ENCODE measurements at places on chromosomes 12 and 14. TPM values are rescaled to one million over a fixed set of nuclear protein-coding genes. Genes with fewer than 3 reads are reported as not detected.

VDR gene
- total RNA-seq = 3.3 TPM

ANKS1B gene
- 0.63 TPM for total RNA-seq

SPTB gene
- 0.86 TPM for total RNA-seq

DCN gene
- total RNA-seq = not detected

GPR65 gene
- total RNA-seq = not detected

TXNDC16 gene
- total RNA-seq = 0.97 TPM

BCL11B gene
- 0.26 TPM for total RNA-seq
